ENCODE measurements at places on chromosomes 5 and 9.

GRCh38 chr9:133795049-133795448 is 56.9 kb upstream of the SARDH start:
- no peak for DNase-seq

GRCh38 chr5:133603711-133604110 is 8.6 kb downstream of the FSTL4 start:
- DNase-seq: no peak

GRCh38 chr9:38344566-38345324 is 47.8 kb upstream of the ALDH1B1 start:
- no peak for DNase-seq

- DNase-seq: no peak
Measured at GRCh38 chr9:110199643-110200042, 8.3 kb downstream of the C9orf152 start.

GRCh38 chr5:61666064-61666621 is 334.1 kb downstream of the ZSWIM6 start:
- no peak for DNase-seq

- DNase-seq: no peak
Measured at GRCh38 chr9:92349771-92350739, 24.3 kb downstream of the CENPP start.

DNA sequence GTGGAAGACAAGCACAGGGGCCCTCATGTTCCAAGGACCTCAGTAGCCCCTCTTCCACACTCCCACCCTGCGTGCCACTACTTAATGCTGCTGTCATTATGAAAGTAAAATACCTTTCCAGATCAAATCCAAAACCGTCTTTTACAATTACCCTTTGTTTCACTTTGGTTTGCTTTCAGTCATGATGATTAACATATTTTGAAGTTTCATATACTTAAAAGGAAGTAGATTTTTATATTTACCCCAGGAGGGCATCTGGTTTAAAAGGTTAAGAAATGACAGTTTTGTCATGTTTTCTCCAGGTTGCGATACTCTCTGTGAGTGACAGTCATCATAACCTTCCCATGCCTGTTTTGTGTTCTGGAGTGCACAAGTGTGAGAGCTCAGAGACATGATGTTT is 13.5 kb upstream of the MAP1B start:
- no peak for DNase-seq
